ENCODE measurements at places on chromosomes 5 and 9.

GRCh38 chr5:89721353-89721752 lies 688.2 kb downstream of the CETN3 start:
- no peak for DNase-seq

DNA sequence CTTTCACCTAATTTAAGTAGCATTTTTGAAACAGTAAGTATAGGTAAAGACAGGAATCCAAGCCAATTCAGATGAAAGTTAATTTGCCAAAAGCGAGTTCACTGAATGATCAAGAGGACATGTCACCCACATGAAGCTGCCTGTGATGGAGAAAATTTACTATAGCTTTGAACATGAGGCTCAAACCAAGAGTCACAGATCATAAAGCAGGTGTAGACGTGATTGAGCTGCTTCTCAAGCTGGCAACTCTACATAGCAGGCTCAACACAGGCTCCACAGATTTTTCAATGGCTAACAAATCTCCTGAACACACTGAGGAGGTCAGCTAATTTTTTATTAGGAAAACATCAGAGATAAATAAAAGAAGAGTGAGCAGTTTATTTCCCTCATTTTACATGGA lies 173.7 kb downstream of the FAM114A2 start:
- DNase-seq: no peak

- DNase-seq: no peak
Observed at GRCh38 chr5:152813526-152813925, 408.4 kb upstream of the NMUR2 start.

- no peak for DNase-seq
Observed at GRCh38 chr5:113268232-113268631, 166.6 kb downstream of the TSSK1B start.

- DNase-seq: no peak
Observed at GRCh38 chr5:94304146-94304545, 314.3 kb downstream of the KIAA0825 start.

GRCh38 chr5:10876006-10876744 lies 115.1 kb upstream of the DAP start:
- no peak for DNase-seq

DNA sequence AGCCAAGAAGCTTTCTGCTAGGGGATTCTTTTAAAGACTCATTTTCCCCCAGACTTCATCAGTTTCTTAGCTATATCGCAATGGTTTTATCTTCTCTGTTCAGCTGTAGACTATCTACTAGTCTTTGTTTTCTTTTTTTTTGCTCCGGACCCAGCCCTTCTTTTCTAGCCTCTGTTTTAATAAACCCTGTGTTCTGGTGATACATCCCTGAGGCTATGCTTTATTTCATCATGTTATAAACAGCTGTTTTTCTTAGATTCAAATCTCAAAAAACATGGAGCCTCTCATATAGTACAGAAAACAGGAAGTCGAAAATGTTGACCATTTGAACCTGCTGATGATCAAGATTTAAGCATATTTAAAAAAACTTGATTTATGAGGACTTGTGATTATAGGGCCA lies 37.8 kb downstream of the SCGB3A1 start:
- DNase-seq: no peak

GRCh38 chr5:149038336-149039080 lies 24.4 kb downstream of the SH3TC2 start:
- DNase-seq: no peak

DNA sequence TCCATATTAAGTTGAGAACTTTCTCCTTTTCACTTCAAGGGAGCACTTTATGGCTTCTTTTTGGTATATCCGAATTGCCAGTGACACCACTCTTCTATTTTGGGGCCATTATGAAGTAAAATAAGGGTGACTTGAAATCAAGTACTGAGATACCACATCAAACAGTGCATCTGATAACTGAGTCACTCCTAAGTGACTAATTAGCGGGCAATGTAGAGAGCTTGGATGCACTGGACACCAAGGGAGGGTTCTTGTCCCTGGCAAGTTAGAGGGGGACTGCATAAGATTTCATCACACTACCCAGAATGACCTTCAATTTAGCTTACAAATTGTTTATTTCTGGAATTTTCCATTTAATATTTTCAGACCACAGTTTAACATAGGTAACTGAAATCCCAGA lies 813.9 kb upstream of the CDH10 start:
- no peak for DNase-seq

DNA sequence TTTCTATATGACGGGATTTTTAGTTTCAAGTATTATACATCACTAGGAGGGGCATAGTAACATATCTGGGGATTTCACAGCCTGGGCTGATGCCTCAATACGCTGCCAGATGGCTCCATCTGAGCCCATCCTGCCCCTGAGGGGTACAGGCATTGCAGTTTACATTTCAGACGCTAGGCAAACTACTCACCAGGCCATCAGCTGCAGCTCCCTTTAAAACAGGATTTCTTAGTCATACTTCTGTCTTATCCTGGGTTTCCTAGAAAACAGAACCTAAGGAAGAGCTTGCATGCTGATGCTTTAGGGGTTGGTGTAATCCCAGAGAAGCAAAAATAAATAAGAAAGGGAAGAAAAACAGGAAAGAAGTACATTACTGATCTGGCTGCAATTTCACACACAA lies 372.8 kb upstream of the PIK3R1 start:
- DNase-seq: no peak

DNA sequence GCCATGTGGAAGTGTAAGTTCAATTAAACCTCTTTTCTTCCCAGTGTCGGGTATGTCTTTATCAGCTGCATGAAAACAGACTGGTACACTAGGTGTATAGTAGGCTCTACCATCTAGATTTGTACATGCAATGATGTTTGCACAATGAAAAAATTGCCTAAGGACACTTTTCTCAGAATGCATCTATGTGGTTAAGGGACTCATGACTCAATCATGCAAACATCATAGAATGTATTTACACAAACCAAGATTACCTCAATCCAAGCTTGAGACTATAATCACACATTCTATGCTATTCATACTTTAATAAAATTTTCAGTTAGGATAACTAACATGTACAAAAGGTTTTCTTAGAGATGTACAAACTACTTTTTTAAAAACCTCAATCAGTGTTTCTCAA lies 1164.5 kb downstream of the CDH12 start:
- DNase-seq: no peak

- no peak for DNase-seq
Observed at GRCh38 chr5:107937204-107937603, 266.5 kb upstream of the EFNA5 start.

- no peak for DNase-seq
Observed at GRCh38 chr5:2755076-2755680, 3.7 kb upstream of the IRX2 start.

DNA sequence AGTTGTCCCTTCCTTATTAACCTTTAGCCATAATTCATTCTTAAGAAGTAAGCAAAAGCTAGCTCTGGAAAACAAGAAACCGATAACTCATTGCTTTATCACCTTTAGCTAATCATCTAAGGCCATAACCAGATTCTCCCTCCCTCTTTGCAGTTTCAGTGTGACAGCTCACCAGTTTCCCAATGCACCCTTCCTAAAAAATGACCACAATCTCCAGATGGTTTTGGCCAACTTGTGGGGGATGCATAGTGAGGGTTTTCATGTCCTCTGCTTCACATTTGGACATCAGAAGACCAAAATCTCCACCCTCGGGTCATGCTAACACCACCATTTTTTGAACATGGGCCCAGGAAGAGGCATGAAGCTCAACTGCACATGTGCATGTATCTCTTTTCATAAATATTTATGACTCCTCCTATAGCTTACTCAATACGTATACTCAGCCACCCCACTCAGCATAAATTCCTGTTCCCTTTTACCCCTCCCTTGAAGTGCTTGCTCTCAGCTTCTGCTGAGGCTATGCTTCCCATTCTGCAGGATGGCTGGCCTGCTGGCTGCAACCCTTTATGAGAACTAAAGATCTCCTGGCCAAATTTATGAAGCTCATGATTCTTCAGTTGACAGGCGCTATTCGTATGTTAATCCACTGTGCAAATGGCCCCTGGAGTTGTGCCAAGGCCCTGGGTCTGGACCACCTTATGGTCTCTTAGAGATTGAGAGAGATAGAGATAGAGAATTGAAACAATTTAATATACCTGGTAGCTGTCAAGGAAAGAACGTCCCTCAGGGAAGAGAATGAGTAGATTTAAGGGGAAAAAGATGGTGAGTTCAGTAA lies 14.8 kb downstream of the PPP3R2 start:
- DNase-seq: no peak

- no peak for DNase-seq
Observed at GRCh38 chr5:82886911-82887310, 190.3 kb downstream of the TMEM167A start.
